ENCODE measurements at places on chromosomes 1 and 21.

GRCh38 chr1:41850029-41850428, 68.7 kb downstream of the HIVEP3 start:
- peak; percentile 33 for DNase-seq

DNA sequence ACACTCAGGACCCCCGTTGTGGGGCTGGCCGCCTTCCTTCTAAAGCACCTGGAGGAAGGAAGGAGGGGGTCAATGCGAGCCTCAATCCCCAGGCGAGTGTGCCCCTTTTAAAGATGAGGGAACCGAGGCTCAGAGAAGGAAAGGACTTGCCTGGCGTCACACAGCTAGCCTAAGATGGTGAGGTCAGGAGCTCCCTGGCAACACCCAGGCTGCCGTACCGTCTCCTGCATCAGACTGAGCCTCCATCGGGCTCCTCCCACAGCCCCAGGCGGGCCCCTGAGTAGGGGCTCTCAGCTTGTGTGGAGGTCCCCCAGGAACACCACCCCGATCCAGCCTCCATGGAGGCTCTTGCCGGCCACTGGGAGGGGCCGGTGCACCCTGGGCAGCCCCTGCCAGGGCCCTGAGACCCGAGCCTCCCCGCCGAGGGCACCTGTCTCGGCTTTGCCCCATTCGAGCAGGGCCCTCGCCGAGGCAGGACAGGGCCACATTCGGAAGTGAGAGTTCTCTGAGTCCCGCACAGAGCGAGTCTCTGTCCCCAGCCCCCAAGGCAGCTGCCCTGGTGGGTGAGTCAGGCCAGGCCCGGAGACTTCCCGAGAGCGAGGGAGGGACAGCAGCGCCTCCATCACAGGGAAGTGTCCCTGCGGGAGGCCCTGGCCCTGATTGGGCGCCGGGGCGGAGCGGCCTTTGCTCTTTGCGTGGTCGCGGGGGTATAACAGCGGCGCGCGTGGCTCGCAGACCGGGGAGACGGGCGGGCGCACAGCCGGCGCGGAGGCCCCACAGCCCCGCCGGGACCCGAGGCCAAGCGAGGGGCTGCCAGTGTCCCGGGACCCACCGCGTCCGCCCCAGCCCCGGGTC, at the start of gene AIRE:
TSS of gene AIRE (plus strand) at position 739 of the 855 bp plus-strand sequence. CDS start 131 bp downstream, outside the sequence.
- DNase-seq, result no peak

- DNase-seq, result no peak
Measured at GRCh38 chr1:163257763-163258162, 55.0 kb upstream of the RGS5 start.

GRCh38 chr21:35559829-35560225, 500.5 kb downstream of the SETD4 start:
- no peak for DNase-seq

DNA sequence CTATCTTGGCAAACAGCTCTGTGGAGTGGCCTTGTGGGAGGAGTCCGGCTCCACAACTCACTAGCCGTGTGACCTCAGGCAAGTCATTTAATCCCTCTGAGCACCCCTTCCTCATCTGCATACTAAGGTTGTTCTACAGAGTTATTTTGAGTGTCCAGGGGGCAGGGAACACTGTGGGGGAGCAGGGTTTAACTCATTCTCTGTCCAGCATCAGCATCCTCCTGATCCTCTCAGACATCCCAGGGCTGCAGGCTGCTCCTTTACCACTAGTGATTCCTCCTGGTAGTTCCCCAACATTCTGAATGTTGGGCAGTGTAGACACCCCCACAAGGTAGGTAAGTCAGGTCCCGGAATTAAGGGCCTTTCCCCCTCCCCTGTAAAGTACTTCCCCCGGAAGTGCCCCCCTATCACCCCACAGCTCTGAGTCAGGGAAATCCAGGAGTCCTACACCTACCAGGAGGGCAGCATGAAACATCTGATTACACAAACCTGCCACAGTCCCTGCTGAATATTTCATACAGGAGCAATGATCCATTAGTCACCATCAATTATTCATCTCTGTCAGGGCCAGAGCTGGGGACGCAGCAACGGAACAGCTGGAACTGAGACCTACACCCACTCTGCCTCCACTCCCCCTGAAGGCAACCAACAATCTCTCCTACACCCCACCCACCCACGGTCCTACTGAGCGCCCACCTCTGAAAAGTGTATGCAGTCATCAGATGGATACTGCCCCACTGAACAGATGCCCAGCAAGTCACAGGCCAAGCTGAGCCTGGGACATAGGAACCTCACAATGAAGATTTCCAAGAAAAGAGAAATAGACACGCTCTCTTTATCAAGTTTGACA, 20.5 kb downstream of the SYT2 start:
- peak; percentile 53 for DNase-seq
